Neural crest cell (in vitro differentiated cells): ENCODE measurements at places on chromosomes 2 and 18. TPM values are rescaled to one million over a fixed set of nuclear protein-coding genes. Genes with fewer than 3 reads are reported as not detected.

Gene DHRS9
- not detected in 2 replicates for total RNA-seq

Gene C1GALT1C1L
- total RNA-seq, result not detected in 2 replicates

GRCh38 chr2:167825664-167826063 lies 421.7 kb downstream of the STK39 start:
- no peak for DNase-seq

GRCh38 chr2:31032475-31032874 lies 105.8 kb downstream of the GALNT14 start:
- no peak for DNase-seq

DNA sequence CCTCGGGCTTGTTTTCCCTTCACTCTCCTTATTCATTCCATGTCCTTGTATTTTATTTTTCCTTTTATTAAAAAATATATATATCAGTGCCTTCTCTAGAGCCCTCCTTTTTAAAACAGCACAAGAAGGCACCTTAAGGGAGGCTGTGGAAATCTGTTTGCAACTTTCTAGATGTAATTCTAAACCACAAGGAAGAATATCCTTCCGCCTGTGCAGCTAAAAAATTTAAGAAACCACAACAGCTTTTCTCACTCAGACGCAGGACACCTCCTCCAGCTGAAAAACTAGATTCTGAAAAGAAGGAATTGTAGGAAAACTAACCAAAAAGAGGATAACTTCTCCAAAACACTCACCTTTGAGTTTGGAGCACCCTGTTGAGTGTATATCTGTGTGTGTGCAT lies 142.2 kb downstream of the BCL11A start:
- no peak for DNase-seq

- DNase-seq, result no peak
Measured at GRCh38 chr18:11324956-11325882, 175.8 kb upstream of the PIEZO2 start.
